Activated CD4-positive, alpha-beta T cell treated with anti-CD3 and anti-CD28 coated beads, Interleukin-2, amount 50 U/mL, for 16 hours (primary cell): ENCODE measurements at places on chromosomes 5 and 9.
A peak's percentile ranks its signal among the peaks of the same experiment; 100 is the strongest.

- no peak for DNase-seq
Observed at GRCh38 chr5:22465616-22466015, 387.5 kb downstream of the CDH12 start.

GRCh38 chr9:19288081-19288480 lies 57.6 kb downstream of the DENND4C start:
- no peak for DNase-seq

- DNase-seq = no peak
Observed at GRCh38 chr5:126693806-126694205, 83.1 kb upstream of the LMNB1 start.

- no peak for DNase-seq
Observed at GRCh38 chr5:1570975-1571374, 47.2 kb upstream of the LPCAT1 start.

DNA sequence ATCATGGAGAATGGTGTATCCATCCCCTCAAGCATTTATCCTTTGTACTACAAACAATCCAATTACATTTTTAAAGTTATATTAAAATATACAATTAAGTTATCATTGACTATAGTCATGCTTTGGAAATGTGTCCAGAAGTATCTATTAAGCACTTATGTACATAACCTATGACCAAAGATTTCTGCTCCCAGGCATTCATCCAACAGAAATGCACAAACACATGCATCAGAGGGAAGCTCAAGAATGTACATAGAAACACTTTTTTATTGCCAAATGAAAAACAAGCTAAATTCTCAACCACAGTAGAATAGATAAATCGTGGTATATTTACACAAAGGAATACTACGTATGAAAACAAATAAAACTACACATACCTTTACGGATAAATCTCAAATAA lies 700.5 kb upstream of the ZNF608 start:
- DNase-seq = no peak

DNA sequence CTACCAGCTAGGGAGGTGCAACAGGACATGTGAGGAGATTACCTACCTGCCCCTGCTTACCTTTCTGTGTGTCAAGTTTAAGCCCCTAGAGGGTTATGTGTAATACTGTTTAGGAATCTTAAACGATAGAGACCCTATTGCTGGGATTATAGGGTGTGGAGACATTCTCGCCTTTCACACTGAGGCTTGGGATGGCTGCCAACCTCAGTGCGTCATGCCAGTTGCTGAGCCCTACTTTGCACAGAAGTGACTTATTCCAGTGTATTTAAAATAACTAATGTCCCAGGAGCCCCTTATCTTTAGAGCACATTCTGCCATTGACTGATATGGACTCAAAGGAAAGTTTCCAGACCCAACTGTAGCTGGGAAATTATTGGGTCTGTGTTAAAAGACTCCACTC lies 76.6 kb upstream of the XPA start:
- no peak for DNase-seq

DNA sequence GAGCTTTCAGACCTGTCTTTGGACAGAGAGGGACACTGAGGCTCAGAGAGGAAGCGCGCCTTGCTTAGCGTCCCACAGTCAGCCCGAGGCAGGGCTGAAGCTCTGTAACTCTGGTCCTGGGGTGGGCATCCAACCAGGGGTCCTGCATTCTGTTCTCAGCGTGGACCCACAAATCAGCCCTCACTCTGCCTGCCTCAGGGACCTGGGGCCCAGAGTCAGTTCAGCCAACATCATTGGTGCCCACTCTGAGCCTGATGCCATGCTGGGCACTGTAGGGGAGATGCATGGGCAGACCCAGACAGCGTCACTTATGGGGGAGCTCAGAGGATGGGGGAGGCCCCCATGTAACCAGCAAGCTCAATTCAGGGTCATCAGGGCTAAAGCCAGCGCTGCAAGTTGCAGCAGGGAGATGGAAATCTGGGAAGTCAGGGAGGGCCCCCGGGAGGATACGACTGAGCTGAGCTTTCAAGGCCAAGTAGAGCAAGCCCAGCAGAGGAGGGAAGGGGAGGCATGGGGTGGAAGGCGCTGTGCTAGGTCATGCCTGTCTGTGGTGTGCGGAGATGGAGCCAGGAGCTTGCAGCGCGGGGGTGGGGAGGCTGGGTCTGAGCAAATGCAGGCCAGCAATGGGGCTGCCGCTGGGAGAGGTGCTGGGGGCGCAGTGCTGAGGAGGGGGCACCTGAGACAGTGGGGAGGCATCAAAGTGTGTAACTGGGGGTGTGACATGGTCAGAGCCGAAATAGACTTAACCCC lies 21.1 kb downstream of the CORO2A start:
- DNase-seq = no peak

- no peak for DNase-seq
Observed at GRCh38 chr9:95570646-95571045, 53.9 kb upstream of the PTCH1 start.

DNA sequence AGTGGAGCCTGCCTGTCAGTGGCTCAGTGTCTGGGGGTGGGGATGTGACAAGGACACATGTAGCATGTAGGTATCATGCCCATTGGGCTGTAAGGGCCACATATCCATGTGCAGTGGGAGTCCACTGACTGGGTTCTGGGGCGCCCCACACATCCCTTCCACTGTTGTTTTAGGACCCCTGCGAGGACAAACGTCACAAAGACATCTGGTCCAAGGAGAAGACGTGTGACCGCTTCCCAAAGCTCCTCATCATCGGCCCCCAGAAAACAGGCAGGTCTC lies 33.4 kb downstream of the NDST1 start:
- DNase-seq = no peak

DNA sequence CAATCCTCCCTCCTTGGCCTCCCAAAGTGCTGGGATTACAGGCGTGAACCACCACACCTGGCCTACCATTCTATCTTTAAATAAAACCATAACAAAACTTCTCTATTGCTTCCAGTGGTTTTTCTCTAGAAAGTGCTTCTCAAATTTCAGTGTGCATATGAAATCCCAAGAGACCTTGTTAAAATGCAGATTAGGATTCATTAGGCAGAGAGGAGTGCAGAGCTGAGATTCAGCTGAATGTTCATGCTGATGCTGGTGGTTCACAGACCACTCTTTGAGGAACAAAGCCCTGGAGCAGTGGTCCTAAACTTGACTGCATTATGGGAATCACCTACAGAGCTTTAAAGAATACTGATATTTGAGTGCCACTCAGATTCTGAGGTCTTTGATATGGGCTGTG lies 28.2 kb downstream of the CARD6 start:
- no peak for DNase-seq

GRCh38 chr5:514673-515072 lies 9.6 kb downstream of the SLC9A3 start:
- DNase-seq = no peak

DNA sequence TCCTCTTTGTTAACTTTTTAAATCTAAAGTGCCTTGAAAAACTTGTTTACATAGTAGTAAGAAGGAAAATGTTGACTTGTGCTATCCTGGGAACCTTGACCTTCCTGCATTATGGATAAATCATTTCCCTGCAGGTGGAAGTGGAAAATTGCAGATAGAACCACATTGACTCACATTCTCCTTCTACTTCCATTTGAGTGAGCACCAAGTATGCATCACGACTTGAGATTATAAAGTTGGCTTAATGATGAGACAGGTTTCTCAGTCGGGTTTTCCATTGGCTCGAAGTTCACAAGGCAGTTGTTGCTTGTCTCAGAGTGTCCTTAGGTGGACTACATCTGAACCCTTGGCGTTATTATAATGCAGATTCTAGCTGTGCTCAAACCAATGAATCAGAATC lies 39.9 kb downstream of the DOCK8 start:
- no peak for DNase-seq

- DNase-seq = no peak
Observed at GRCh38 chr5:97488126-97488668, 305.1 kb upstream of the RIOK2 start.

- DNase-seq = no peak
Observed at GRCh38 chr9:32823101-32823500, 39.8 kb downstream of the TMEM215 start.

DNA sequence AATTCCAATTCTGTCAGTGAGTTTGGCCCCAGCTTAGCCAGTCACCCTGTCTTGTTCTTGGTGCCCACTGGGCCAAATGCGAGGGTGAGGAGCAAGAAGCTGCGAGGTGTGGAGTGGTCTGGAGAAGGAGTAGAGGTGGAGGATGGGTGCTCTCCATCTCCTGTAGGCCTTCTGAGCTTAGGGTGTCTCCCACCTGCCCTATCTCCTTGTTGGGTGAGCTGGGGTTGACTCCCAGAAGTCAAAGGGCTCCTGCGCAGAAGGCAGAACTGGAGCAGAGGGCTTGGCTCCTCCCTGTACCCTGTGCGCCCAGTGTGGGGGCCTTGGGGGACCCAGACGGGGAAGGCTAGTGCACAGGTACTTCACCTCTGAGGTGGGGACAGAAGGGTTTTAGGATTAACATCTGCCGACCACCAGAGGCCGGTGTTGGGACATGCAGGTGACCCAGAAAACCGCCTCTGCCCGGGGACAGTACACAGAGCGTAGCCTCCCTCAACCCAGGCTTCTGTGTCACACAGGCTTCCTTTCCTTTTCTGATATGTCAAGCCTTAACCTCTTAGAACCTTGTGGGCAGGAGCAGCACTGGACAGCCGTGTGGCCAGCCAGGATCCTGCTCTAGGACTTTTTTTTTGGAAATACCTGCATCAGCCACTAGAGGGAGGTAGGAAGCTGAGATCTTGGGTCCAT lies 16.9 kb downstream of the IL5 start:
- peak; percentile 62 for DNase-seq

GRCh38 chr5:54792611-54793404 lies 192.6 kb downstream of the ESM1 start:
- DNase-seq = no peak

DNA sequence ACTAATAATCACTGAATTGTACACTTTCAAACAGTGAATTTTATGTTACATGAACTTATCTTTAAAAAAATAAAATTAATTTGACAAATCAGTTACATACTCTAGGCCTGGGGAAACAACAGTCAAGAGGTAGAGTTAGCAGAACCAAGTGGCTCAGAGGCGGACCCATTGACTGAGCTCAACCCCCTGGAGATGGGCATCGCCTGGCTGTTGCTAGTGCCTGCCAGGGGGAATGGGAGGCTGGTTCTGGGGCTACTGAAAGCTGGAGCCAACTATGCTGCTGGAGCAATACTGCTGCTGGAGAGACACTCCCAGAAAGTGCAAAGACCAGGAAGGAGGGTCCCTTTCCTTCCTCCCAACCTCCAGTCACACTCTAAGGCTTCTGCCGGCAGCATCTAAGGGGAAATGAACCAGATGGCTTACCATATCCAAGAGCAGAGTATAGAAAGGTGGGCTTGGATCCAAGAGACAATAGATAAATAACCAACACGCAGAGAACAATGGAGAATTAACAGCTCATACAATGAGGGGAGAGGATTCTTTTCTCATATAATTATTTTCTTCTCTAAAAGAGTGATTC lies 40.3 kb upstream of the ANKRD55 start:
- no peak for DNase-seq

DNA sequence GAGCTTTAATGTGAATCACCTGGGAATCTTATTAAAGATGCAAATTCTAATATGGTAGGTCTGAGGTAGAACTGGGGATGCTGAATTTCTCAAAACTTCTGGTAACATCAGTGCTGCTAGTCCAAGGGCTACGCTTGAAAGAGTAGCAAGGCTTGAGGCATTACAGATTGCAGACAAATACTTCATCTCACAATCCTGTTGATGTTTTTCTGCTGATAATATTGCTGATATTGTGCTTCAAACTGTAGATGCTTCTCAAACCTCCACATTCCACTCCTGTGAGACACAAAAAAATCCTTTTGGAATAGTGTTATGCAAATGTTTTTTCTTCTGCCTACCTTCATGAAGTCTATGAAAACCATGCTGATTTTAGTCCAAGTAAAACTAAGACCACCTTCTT lies 139.5 kb downstream of the SAXO1 start:
- DNase-seq = no peak

GRCh38 chr5:83026516-83026915 lies 50.7 kb downstream of the TMEM167A start:
- DNase-seq = no peak

- DNase-seq = peak; percentile 80
Observed at GRCh38 chr5:137997726-137998213, 35.1 kb downstream of the FAM13B start.

- no peak for DNase-seq
Observed at GRCh38 chr5:178630475-178630930, 3.7 kb upstream of the CLK4 start.

DNA sequence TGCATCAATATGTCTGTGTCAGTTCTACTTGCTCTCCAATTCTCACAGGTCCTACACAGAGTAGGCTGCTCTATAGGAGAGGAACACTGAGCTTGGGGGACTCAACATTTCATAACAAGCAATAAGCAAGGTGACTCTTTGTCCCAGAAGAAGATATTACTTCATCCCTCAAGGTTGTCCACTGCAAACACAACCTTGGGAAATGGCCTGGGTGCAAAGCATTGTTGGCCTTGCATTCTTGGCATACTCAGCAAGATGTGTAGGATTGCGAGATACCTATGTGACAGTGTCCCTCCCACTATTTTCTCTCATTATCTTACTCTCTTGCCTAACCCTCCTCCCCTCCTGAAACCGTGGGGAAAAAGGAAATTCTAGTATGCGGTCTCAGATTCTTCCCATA lies 169.8 kb upstream of the FREM1 start:
- DNase-seq = no peak

- DNase-seq = no peak
Observed at GRCh38 chr5:41656597-41656996, 146.2 kb upstream of the PLCXD3 start.

GRCh38 chr9:27085456-27085855 lies 23.6 kb upstream of the TEK start:
- DNase-seq = no peak

GRCh38 chr5:132704875-132705274 lies 31.1 kb downstream of the IL4 start:
- DNase-seq = no peak

DNA sequence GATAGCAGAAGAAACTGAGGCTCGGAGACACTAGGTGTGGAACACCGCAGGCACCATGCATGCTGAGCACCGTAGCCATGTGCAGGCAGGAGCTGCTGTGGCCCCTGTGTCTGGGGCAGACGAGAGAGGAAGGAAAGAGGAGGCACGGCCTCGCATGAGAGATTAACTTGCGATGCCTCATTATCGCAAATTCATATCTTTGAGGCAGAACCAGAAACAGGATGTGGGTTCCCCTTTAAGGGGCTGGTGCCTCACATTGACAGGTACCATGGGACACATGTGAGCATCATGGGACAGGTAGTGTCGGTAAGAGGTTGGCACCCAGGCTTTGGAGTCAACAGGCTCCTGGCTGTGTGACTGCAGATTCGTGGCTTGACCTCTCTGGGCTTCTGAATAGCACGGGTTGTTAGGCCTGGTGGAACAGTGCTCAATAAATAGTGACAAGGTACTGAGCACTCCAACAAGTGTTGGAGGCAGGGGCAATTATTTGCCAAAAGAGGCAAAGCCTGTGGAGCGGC lies 40.8 kb downstream of the NAIF1 start:
- DNase-seq = peak; percentile 89

- DNase-seq = no peak
Observed at GRCh38 chr5:176355400-176356178, 6.0 kb downstream of the KIAA1191 start.
